ENCODE measurements at places on chromosomes 5 and 9.

DNA sequence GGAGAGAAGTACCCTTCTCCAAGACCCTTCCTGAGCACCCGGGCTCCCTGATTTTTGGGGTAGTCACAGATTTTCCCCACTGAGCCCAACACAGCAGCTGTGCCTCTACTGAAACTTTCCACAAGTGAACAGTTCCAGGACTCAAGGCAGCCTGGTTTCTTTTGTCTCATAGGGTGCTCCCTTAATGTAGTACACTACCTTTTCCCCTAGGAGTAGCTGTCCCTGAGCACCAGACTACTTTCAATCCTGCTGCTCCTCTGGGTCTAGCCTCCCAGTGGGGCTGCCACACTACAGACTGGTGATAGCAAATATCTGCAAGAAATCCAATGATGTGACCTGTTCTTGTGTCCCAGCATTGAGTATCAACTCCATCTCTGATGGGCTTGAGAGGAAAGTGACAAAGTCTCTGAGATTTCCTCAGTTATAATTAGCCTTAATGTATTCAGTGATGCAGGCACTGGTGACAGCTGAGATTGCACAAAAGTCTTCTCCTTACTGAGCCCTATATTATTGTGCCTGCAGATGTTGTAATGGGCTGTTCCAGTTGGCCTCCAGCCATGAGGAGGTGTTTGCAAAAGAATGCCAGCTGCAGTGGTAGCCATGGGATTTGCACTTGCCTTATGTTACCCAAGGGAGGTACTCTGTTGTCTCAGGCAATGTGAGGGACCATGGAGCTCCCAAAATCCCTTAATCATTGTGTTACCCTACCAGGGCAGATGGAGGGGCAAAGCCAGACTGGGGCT lies 1802.5 kb downstream of the EFNA5 start:
- no peak for DNase-seq

DNA sequence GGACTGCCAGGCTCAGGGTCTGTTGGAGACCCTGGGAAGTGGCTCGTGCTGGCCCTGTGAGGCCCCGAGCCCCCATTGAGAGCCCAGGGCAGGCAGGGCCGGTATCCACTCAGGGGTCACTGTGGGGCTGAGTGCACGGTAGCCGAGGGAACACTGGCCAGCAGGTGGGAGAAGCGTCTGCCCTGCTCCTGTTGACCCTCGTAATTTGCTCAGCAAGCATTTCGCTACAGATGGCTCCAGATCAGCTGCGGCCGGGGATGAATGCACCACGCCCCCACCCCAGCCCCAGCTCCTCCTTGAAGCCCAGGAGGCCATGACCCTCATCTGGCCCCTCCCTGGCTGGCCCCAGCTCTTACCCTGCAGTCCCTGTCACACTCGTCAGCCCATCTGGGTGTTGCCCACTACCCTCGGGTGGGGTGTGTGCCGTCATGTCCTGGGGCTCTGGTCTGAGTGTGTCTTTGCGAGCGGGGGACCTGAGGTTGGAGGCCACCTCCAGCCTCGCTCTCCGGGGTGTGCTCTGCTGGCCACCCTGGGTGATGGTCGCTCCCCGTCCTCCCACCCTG lies 6.1 kb upstream of the NRARP start:
- no peak for DNase-seq

- DNase-seq, result no peak
Observed at GRCh38 chr5:77869116-77869798, 93.1 kb upstream of the TBCA start.

- no peak for DNase-seq
Observed at GRCh38 chr5:56459394-56460194, 226.5 kb upstream of the ANKRD55 start.

- DNase-seq, result no peak
Observed at GRCh38 chr5:180631549-180632383, 17.6 kb downstream of the FLT4 start.

DNA sequence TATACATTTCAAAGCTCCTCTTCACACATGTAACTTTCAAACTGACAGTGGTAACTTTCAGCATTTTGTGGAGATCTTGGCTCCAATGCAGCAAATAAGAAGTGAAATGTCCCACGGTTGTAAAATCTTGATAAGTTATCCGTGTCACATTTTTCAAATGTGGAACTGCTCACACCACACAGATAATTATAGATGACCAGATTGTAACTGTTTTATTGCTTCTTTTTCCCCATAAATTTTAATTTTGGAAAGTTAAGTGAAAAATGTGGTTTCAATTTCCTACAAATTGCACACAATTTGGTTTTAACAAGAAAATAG lies 347.1 kb downstream of the EBF1 start:
- no peak for DNase-seq

DNA sequence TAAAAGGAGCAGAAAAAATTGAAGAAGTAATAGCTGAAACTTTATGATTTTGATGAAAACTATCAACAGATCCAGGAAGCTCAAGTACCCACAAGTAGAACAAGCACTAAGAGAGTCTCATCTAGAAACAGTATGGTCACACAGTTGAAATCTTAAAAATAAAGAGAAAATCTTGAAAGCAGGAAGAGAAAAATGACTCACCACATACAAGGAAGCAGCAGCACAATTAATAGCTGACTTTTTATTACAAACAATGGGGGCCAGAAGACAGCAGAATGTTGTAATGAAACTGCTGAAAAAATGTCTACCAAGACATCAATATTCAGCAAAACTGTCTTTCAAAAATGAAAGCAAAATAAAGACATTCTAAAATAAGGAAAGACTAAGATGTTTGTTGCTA lies 1108.3 kb upstream of the DMAC1 start:
- DNase-seq, result no peak

GRCh38 chr9:36530224-36530623 lies 42.5 kb upstream of the MELK start:
- no peak for DNase-seq

DNA sequence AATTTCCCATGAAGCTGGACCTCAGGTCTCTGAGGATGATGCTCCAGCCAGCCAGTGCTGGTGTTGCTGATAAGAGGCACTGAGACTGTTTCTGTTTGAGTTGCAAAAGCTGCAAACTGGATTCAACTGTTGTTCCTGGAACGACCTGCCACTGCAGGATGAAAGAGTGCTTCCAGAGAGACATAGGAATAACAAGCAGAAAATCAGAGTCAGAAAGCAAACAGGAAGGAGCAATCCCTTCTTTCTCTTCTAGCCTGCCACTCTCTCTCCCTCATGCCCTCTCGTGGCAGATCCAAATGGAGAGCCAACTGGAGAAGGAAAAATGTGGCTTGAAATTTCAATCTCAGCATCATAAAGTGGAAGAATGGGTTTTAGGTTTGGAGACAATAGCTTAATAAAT lies 110.4 kb downstream of the STARD4 start:
- no peak for DNase-seq
